ENCODE measurements at places on chromosomes 3 and 15.

DNA sequence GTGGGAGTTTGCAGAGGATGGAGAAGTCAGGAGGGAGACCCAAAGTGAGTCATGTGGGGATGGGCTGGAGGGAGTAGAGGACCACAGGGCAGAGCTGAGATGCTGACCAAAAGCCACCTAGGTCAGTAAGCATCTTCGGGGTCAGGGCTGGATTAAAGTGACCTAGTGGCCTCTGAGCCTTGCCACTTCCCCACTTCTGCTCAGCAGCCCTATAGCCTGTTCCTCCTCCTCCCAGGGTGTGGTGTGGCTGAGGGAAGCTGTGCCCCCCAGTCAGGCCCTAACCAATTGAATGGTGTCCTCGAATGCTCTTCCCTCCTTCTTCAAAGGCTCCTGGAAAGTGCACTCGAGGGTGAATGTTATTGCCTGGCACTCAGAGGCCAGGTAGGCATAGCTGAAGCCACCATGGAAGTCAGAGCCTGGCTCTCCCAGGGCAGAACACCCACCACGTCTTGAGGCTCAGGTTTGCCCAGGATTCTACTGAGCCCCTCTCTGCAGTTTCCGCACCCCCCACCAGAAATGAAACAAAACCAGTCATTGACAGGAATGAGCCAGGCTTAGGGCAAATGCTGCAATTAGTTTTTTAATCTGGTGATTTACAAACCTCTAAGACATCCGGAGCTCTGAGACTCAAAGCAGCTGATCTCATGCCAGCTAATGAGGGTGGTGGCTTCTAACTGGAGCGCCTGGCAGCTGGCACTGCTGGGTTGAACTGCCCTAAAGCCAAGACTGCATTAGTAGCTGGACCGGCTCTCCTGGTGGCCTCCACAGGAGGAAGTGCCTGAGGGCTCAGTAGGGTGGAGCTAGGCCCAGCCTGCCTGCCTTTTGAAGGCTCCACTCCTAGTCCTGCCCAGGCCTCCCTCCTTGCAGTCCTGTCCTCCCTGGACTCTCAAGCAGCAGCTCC lies 26.0 kb upstream of the VIPR1 start:
- DNase-seq = peak; percentile 60

DNA sequence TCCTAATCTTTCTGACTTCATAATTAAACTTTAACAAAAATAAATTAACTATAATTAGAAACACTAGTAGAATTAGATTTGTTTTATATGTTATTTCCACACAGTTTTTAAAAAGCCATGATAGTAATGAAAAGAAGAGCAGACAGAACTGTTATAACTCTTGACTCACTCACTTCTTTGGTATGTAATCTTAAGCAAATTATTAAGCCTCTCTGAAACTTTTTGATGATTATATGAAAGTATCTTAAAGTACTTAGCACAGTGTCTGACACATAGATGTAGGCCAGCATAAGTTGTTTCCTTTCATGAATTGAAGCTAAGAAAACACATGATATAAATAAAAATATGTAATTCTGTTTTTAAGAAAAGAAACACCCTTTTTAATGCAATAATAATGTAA lies 123.6 kb upstream of the MLF1 start:
- no peak for DNase-seq

- no peak for DNase-seq
Observed at GRCh38 chr3:128041344-128041743, 10.9 kb upstream of the SEC61A1 start.

GRCh38 chr3:66302288-66302687 lies 81.5 kb downstream of the SLC25A26 start:
- DNase-seq = no peak

DNA sequence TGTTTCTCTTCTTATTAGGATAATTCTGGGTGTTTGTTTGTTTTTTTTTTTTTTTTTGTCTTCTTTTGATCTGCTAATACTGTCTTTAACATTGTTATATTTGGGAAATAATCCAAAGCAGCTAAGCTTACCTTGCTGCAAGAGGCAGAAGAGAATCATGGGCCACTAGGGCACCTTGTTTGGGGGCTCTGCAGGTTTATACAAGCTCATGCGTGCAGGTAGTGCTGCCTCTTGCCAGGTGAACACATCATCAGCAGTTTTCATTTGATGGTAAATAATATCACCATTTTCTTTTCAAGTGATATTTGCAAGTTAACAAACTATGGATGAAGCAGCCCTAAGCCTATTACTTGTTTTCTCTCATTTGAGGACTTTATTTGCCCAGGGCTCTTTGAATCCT lies 37.9 kb downstream of the MAP3K13 start:
- DNase-seq = no peak

DNA sequence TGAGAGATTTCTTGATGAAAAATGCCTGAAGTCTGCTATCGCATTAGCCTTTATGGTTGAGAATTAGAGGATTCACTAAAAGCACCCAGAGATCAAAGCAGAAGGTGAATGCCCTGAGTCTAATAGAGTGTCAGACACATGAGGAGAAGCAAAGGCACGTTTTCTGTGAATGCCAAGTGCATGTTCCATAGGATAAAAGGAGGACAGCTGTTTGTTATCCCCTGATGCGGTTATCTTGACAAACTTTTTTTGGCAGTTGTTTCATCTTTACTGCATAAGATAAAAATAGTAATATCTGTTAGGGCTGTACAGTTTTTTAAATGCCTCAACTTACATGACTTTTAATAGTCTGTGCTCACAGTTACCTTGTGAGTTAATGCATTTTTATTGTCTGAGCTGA lies 65.3 kb upstream of the CD96 start:
- DNase-seq = no peak

- no peak for DNase-seq
Observed at GRCh38 chr3:190826018-190826417, 36.5 kb downstream of the GMNC start.
